Activated CD8-positive, alpha-beta memory T cell treated with anti-CD3 and anti-CD28 coated beads for 48 hours (primary cell): ENCODE measurements at places on chromosomes 16 and 17.

DNA sequence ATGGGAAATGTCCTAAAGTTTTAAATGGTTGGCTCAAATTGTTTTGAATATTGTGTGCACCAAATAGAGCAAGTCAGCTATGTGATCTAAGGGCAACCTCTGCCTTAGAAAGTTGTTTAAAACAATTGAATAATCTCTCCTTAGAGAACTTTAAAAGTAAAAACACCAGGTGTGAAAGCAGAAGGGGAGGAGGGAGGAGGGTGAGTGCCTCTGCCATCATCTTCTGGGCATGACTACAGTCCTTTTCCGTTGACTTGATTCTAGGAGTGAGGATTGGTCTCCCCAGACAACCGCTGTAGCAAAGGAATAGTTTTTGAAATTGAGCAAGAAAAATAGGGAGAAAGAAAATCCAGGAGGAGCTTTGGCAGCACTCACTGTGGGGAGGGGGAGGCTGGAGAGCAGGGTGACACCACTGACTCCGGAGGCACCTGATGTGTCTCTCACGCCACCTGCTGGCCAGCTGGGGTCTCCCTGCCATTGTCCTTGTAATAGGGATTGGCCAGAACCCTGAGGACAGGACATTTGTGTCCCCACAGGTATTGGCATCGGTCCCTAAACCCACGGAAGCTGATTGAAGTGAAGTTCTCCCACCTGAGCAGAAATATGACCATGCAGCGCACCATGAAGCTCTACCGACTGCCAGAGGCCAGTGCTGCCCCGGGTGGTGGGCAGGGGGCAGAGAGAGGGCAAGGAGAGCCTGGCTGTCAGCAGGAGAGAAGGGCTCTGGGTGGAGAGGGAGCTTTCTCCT is 33.3 kb downstream of the PLCD3 start:
- peak; percentile 60 for DNase-seq

- no peak for DNase-seq
These were observed 265.8 kb upstream of the TNRC6C start for GRCh38 chr17:77692571-77693161.

DNA sequence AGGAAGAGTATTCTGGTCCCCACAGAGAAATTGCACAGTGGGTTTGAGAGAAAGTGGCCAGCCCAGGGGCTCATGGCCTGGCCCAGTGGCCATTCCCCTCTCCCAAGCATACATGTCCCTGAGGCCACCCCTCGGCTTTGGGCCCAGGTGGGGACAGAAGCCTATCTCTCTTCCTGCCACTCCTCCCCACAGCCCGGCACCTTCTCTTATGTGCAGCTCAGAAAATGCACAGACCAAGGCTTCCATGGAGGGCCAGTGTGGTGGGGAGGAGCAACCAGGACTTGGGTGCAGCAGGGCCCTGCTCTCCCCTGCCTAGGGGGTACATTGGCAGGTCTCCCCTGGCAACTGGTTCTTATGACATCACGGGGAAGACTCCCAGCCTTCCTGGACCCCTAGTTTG is at the start of gene C16orf90:
C16orf90 (minus strand) TSS at position 314 of the 400 bp plus-strand sequence; CDS start at position 246, 68 bp downstream.
- no peak for DNase-seq

- no peak for DNase-seq
These were observed 6.6 kb downstream of the LUC7L3 start for GRCh38 chr17:50725769-50726655.
